ENCODE measurements at places on chromosomes 12 and 14.

- no peak for DNase-seq
These were observed 21.9 kb downstream of the CDK17 start for GRCh38 chr12:96378319-96378718.

GRCh38 chr14:61472011-61472672 is 150.8 kb downstream of the PRKCH start:
- DNase-seq: peak; percentile 97

GRCh38 chr14:90518941-90519256 is 122.1 kb downstream of the CALM1 start:
- no peak for DNase-seq

GRCh38 chr14:67524634-67524963 is 8.5 kb upstream of the PLEKHH1 start:
- DNase-seq: no peak

GRCh38 chr12:47811581-47812484 is 7.9 kb downstream of the HDAC7 start:
- peak; percentile 14 for DNase-seq

DNA sequence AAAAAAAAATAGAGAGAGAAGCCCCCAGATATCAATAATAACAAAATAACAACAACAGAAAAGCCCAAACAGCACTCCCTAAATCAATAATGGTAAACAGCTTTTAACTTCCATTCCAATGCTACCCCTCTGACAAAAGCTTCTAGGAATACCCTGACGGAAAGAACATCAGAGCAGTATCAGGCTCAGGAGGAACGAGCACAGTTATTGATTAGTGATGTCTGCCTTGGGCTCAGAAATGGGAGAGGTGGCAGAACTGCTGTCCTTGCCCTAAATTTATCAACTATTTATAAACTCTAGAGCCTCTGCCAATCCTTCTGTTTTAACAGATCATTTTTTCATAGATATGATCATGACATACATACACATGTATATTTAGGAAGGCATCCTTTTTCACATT is 41.9 kb downstream of the P2RX4 start:
- DNase-seq: no peak

GRCh38 chr12:49776413-49776812 is 35.1 kb downstream of the TMBIM6 start:
- peak; percentile 36 for DNase-seq

DNA sequence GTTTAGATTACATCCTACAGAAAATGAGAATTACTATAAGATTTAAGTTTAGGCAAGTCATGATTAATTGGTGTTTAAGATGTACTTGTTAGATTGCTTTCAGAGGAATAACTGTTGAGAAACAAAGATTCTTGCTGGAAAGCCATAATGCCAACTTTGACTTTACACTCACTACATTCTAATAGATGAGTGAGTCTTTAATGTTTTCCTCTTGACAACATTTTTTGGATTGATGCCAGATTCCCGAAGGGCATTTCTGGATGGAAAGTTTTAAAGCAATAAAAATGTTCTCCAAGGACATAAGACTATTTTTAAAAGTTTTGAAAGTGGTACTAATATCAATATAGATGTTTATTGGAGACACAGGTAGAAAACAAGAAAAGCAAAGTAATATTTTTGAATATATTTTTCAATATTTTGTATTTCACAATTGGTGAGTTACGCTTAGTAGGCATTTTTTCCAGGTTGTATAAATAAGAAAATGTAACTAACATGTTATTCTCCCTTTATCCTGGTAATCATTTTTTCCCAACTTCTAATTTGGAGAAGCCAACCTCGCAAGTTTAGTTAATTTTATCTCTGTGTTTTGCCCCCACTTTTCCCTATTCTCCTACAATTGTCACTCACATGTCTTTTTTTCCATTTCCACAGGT is 307.3 kb downstream of the CEP128 start:
- DNase-seq: no peak

- DNase-seq: no peak
These were observed 283.4 kb downstream of the DAD1 start for GRCh38 chr14:22305607-22306006.

GRCh38 chr12:31867292-31867691 is 91.9 kb upstream of the RESF1 start:
- DNase-seq: no peak

GRCh38 chr12:91746976-91747375 is 398.7 kb downstream of the BTG1 start:
- no peak for DNase-seq

DNA sequence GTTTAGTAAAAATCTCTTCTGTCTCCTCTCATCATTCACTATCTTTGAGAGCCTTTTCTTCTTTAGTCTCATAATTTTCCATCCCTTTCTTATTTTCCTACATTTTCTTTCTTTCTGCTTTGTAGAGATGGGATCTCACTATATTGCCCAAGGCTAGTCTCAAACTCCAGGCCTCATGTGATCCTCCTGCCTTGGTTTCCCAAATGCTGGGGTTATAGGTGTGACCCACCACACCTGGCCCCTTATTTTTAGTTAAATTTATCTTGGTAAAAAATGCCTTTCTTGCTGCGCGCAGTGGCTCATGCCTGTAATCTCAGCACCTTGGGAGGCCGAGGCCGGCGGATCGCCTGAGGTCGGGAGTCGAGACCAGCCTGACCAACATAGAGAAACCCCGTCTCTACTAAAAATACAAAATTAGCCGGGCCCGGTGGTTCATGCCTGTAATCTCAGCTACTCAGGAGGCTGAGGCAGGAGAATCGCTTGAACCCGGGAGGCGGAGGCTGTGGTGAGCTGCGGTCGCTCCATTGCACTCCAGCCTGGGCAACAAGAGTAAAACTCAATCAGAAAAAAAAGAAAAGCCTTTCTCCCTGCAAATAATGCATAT is 996 bp downstream of the SLC2A3 start:
- no peak for DNase-seq

All from kidney glomerular epithelial cell (primary cell).